GM04503 (cell line): ENCODE measurements at places on chromosomes 5 and 9.

GRCh38 chr9:117434566-117434965 is 19.7 kb upstream of the ASTN2 start:
- DNase-seq: no peak

GRCh38 chr5:81936750-81937149 is 35.1 kb upstream of the ATG10 start:
- DNase-seq: no peak

GRCh38 chr9:137423514-137424291 is 510 bp downstream of the NOXA1 start:
- no peak for DNase-seq

GRCh38 chr9:115951977-115952376 is 201.6 kb upstream of the PAPPA start:
- no peak for DNase-seq

- DNase-seq: no peak
Observed at GRCh38 chr5:154794525-154795234, 39.5 kb downstream of the LARP1 start.

DNA sequence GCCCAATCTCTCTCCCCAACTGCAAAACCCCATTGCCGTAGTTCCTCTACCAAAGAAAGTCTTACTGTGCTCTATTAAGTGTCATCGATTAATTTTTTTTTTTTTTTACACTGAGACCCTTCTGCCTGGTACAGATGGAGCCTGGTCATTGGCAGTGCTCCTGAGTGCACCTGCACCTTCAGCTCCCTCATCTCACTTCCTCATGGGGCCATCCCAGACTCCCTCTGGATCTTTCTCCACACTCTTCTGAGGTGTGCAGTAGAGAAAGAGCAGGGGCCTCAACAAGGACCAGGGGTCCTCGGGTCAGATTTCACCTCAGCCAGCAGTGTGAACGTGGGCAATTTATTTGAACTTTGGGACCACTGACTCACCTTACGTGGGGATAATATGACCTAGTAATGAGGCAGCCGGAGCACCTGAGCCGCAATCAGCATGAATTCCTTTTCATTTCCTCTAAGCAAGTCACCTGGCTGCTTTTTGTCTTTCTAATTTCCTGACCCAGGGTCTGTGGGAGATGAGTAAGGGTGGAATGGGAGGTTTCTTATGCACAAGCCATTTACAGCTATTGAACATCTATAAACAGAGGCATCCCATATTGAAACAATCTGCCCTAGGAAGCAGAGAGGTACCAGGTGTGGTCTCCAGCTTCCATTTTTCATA is 22.3 kb upstream of the GABRP start:
- no peak for DNase-seq

DNA sequence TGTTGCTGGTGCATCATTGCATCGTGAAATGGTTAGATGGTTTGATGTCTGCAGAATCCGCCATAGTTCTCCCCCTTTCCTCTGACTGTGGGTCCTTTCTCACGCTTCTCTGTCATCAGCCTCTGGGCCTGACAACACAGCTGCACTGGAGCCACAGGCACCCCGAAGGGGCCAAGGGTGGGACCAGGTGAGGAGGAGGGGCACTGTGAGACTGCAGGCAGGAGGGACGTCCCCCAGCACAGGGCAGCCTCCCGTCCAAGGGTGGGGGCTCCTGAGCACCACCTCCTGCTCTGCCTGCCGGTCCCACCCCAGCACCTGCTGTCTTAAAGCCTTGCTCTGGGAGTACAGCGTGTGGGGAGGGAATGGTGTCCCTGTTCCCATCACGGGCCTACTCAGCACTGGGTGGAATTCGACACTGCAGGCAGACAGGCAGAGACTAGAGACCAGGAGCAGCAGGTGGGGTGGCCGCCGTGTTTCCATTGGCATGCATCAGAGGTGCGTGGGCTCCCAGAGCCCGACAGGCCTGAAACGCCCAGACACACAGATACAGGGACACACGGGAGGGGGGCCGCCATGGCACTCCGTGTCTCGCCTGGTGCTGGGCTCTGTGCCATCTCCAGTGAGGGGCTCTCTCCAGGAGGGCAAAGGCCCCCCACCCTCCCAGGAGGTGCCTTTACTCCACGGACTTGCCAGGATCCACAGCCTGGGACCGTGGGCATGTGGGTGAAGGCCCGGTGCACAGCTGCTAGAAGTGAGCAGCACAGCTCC is 15.0 kb downstream of the CACNA1B start:
- no peak for DNase-seq

GRCh38 chr5:57953792-57954191 is 471.2 kb upstream of the ACTBL2 start:
- DNase-seq: no peak
